ENCODE measurements at places on chromosomes 6 and 20.

DNA sequence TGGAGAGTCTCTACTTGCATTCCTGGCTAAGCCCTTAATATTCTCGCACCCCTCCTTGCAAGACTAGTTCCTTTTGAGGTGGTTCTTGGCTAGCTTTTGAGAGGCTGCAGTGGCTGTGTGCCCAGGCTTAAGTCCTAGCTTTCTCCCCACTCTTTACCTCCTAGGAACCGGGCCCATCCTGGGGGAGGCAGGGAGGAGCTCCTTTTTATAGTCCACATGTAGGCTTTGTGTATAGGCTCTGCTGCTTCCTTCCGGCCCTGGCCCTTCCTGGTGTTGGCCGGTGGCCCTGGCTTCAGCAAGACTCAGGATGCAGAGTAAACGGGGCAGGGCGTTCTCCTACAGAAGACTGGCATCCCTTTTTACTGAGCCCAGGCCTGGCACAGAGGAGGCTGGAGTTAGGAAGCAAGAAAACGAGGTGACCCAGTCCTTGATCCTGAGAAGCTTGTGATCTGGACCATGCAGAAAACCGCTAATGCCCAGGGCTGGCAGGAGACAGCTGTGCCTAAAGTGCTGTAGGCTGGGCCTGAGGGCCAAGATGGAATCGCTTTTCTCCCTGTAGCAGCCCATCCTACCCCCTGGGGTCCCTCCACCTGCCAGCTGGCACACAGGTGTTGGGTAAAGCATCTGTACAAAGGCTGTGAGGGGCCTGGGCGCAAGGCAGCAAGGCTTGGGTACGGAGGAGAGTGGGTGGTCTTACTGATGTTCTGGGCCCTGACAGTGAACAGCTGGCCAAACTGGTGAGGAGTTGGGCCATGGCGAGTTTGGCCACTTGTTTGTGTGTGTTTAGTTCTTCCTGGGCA lies 8.7 kb downstream of the PLCG1 start:
- DNase-seq: no peak

GRCh38 chr6:106120006-106120405 lies 33.9 kb downstream of the PRDM1 start:
- DNase-seq: no peak

DNA sequence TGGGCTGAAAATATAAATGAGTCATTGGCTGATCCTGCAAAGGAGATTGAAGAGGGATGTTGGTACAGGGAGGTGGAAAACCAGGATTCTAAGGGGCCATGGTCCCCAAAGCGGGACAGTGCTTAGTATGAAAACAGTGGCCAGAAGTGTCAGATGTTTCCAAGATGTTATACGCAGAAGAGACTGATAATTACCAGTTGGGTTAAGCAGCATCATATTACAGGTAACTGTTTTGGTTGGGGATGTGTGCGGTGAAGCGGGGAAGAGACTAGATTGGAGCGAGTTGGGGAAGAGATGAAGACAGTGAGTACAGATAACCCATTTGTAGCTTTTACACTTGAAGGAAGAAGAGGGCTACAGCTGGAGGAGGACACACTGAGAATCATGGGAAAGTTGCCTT lies 80.8 kb downstream of the PLEKHG1 start:
- no peak for DNase-seq

- DNase-seq: no peak
Observed at GRCh38 chr6:80690551-80691131, 584.2 kb downstream of the BCKDHB start.

GRCh38 chr6:101490857-101491256 lies 97.3 kb downstream of the GRIK2 start:
- DNase-seq: no peak

- DNase-seq: no peak
Observed at GRCh38 chr20:63748934-63749270, 9.3 kb downstream of the SLC2A4RG start.
